ENCODE measurements at places on chromosomes 13 and 19. TPM values are rescaled to one million over a fixed set of nuclear protein-coding genes. Genes with fewer than 3 reads are reported as not detected.

Gene ANKLE1
- 59.4 TPM for total RNA-seq

Gene IGFL1
- total RNA-seq = not detected

Gene WDR87
- total RNA-seq = 0.09 TPM

Gene LILRB4
- total RNA-seq = 3.0 TPM

Gene ZNF577
- total RNA-seq = 2.0 TPM

Gene ZNF730
- total RNA-seq = 27.9 TPM

Gene MYO1F
- total RNA-seq = 14.9 TPM

Gene HIPK4
- not detected for total RNA-seq

Gene ADM5
- 15.3 TPM for total RNA-seq

Gene SPRED3
- total RNA-seq = 2.1 TPM

Gene ZNF677
- not detected for total RNA-seq

Gene NCLN
- 61.9 TPM for total RNA-seq

Gene GPR42
- total RNA-seq = not detected

Gene GPR183
- not detected for total RNA-seq

Gene DIAPH3
- 40.0 TPM for total RNA-seq

Gene TBXA2R
- not detected for total RNA-seq

Gene MARK4
- total RNA-seq = 24.5 TPM

Gene KMT5C
- 43.4 TPM for total RNA-seq

Gene PLK5
- 0.17 TPM for total RNA-seq

Gene CASP14
- not detected for total RNA-seq

Gene RTBDN
- 1.2 TPM for total RNA-seq

Data from OCI-LY7 (cell line).